ENCODE measurements at places on chromosomes 7 and 10. TPM values are rescaled to one million over a fixed set of nuclear protein-coding genes. Genes with fewer than 3 reads are reported as not detected.

DNA sequence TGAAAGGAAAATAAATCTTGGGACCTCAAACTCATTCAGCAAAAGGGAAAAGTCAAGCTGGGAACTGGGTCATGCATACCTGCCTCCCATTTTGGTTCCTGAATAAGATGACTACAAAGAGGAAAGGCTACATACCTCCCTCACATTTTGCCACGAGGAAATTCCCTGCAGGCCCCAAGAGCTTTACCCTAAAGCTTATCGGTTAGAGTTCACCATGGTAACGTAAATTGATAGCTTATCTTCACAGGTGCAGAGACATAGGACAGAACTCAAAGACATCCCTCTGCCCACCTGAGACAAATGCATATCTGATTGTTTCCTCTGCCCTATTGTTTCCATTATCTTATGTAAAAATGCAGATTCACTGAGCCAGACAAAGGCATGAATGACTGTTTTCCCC lies 31.5 kb upstream of the GRB10 start:
- DNase-seq: no peak

DNA sequence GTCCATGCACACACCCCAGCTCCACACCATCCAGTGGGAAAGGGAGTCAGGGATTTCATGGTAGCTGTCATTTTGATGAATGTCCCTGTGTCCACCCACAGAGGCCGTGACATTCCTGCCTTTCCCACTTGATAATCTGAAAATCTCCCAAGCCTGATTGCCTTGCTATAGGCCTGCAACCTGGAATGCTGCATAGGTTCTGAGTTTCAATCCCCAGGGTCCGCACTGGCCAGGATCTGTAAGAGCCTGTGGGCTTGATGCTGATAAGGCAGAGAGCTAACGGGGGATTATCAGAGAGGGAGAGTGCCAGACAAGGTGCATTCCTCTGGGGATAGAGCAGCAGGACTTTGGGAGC lies 57.5 kb downstream of the RBM20 start:
- DNase-seq: no peak

DNA sequence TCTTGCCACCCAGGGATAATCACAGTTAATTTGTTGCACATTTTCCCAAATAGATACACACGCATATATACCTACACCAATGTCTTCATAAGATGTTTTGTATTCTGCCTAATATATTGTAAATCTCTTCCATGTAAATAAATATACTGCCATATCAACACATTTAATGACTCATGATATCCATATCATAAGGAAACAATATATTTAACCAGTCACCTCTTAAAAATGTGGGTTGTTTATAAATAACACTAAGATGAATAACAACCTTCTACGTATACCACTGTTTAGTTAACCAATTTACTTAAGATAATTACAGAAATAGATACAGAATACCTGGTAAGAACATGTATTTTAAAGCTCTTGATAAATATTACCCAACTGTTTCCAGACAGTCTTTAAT lies 38.2 kb downstream of the ELAPOR2 start:
- DNase-seq: no peak

GRCh38 chr10:58367069-58367468 lies 18.1 kb upstream of the TFAM start:
- DNase-seq: no peak

GRCh38 chr10:52597189-52597863 lies 175.3 kb downstream of the MBL2 start:
- DNase-seq: no peak

TUBB8 gene
- total RNA-seq: not detected

DNA sequence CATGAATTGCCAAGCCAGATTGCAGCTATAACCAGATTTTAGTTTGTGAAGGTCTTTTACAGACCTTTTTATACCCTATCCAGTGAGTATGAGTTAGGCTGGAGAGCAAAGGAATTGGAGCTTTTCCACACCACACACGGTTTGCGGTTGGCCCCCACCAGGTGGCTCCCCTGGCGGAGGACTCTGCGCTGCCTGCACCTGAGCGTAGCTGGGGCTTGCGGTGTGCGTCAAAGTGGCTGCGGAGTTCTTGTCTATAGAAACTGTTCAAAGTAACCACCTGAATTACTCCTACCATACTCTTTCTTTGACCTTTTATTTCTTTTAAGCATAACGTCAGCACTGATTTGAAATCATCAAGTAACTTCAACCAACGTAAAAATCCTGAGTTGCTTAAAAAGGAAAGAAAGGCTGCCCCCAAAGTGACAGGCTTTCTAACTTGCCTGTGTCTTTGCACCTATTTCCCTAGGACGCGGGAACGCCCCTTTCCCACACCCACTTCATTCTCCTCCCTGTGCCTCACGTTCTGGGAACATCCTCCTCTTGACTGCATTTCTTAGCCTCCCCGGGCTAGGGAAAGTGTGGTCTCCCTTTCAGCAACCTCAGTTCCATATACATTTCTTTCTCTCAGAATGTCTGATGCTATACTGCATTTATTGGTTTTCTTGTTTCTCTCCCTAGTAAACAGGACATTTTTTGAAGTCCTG lies 47.6 kb upstream of the TMEM72 start:
- no peak for DNase-seq

DNA sequence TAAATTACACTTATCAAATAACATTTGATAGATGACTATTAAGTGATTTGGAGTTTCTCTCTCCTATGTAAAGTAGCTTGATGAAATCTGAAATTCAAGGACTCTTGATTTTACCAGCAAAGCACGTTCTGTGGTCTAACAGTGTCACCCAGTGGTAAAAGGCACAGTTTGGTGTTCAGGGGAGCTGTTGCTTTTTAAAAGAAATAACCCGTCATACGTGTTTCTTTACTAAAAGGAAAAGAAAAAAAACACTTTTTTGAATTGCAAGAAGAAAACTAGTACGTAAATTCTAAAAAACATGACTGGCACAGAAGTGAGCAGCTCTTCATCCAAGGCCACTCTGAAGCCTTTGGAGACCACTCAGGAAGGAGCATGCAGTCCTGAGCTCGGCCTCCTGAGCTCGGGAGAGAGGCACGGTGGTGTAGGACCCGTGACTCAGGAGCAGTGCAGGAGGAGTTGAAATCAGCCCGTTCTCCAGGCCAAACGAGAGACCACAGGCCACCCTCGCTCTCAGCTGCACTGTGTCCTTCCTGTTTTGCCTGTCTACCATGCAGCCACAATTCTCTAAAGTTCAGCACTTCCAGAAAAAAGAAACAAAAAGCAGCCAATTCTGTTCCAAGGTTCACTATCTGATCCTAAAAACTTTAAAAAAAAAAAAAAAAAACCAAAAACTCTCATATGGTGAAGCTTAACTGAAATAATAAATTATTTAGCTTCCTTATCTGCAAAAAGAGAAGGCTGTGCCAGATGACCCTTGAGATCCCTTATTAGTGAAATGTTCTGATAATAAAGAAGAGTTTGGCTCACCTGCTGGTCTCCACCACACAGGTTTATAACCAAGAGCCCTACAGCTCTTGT lies 212.6 kb upstream of the FRMD4A start:
- no peak for DNase-seq

DNA sequence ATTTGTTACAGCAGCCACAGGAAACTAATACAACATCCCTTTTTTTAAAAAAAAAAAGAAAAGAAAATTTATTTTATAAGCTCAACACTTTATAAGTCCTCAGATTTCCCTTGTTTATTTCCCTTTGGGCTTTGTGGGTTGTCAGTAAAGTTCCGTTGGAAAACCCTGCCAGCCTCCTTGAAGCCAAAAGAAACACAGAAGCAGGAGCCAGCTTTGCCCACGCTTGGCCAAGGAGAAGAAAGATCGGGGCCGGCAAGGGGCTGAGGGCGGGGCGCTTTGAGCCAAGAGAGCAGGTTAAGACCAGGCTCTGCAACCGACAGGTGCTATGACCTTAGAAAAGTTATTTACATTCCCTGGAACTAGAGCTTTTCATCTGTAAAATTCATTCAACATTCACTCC lies 72.7 kb downstream of the RGS10 start:
- DNase-seq: no peak

WNT8B gene
- total RNA-seq: 0.35 TPM

MMD2 gene
- not detected for total RNA-seq

GRCh38 chr10:52400562-52400961 lies 86.5 kb downstream of the DKK1 start:
- DNase-seq: no peak

OGDHL gene
- 2.5 TPM for total RNA-seq

DNA sequence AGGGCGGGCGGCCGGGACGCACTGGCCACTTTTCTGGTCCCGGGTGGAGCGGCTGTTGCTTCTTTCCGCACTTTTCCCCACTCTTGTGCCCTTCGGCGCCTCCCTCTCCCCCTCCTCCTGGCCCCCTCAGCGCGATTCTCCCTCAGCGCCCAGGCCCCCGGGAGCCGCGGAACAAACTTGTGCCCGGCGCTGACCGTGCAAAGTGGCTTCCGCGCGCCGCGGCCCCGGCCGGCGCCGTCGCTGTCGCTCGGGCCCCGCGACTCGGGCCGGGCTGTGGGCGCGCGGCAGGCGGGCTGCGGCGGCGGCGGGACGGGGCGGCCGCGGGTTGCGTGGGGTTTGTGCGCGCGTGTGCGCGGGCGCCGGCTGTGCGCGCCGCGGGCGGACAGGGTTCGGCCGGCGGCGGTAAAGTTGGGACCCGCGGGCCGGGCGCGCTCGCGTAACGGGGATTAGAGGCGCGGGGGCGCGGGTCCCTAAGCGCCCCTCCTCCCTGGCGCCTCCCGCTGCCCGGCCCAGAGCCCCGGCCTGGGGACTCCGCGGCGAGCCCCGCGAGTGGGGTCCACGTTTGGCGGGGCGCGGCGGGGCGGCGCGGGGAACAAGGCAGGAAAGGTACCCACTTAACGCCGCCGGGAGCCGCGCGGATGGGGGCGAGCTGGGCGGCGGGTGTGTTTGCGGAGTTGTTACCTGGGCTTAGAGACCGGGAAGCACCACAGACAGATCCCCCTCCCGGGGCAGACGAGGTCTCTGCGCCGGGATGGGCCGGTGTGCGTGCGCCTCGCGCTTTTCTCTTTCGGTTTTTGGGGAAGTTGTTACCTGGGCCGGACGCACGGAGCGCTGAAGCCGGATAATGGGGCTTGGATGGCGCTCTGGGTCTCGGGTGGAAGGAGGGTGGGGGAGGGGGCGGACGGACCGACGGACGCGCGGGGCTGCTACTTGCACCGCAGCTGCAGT lies 860 bp downstream of the ZEB1 start:
- peak; percentile 75 for DNase-seq

- DNase-seq: no peak
Measured at GRCh38 chr10:101903827-101904550, 60.4 kb upstream of the KCNIP2 start.

GRCh38 chr10:58512491-58513187 lies at the start of gene BICC1:
TSS of gene BICC1 (plus strand) at chr10:58512872. CDS start at chr10:58513144, 272 bp downstream.
- DNase-seq: peak; percentile 58

ASIC3 gene
- 0.60 TPM for total RNA-seq

ASZ1 gene
- not detected for total RNA-seq

DNA sequence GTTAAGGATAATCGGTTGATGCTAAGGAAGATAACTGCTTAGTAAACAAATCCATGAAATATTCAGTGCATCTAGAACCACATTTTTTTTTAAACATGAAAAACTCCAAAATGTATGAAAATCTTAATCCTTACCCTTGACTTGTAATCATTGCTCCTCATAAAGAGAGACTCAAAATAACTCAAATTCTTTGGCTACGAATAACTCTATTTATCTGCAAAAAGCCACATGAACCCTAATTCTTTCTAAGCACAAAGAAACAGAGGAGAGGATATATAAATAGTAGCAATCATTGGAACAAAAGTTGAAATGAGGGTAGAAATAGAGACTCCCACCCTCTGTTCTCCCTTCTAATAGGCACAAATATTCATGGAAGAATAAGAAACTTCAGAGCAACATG lies 40.2 kb downstream of the ANK3 start:
- DNase-seq: no peak

GRCh38 chr10:104054430-104054829 lies 31.2 kb downstream of the COL17A1 start:
- no peak for DNase-seq

- DNase-seq: no peak
Measured at GRCh38 chr10:99276848-99277486, 41.3 kb upstream of the HPSE2 start.

ENTPD1 gene
- total RNA-seq: 10.9 TPM

DNA sequence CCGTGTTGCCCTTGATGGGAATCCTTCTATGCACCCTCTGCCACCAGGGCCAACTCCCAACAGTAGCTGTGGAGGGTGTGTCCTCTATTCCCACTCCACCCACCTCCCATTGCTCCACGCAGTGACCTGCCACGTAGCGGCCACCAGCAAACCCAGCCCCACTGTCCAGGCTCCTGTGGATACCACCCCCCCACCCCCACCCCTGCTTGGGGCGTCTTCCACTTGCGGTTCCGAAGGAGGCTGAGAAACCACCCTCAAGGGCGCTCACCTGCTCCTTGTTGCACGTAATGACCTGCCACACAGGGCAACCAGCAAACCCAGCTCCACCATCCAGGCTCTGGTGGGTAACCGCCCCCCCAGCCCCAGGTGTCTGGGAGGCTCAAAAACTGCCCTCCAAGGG lies 72.0 kb downstream of the DIP2C start:
- DNase-seq: peak; percentile 32

GRCh38 chr10:64394744-64395143 lies 873.5 kb downstream of the REEP3 start:
- no peak for DNase-seq

DNA sequence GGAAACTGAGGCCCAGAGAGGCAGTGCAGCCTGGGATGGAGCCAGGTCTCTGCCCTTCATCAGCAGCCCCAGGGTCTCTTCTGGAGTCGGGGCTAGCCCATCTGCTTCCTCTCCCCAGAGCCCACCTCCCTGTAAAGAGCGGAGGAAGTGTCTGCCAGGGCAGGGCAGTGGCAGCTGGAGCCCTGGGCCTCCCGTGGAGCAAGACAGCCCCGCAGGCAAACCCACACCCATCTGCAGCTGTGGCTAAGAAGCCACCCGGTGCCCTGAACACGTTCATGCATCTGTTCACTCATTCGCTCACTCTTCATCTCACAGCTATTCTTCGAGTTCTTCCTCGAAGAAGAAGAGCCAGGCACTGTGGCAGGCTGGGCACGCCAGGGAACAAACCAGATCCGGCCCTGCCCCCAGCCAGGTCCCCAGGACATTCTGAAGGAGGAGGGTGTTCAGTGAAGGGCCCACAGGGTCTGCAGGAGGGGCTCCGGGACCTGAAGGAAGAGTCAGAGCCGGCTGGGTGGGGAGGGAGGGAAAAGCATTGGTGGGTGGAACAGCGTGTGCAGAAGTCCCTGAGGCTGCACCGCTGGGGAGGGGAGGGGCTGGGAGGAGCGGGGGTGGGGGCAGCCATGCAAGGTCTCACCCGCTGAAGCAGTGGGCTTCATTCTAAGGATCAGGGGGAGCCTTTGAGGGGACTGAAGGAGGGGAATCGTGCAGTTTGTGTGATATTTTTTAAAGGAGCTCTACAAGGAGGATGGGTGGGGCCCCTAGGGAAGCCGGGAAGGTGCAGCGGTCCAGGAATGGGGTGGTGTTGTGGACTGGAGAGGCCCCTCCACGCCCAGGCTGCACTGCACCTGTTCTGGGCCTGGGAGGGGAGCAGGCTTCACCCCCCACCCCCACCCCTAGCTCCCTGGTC lies 99.1 kb downstream of the UNCX start:
- DNase-seq: no peak
